ENCODE measurements at places on chromosomes 16 and 17.

DNA sequence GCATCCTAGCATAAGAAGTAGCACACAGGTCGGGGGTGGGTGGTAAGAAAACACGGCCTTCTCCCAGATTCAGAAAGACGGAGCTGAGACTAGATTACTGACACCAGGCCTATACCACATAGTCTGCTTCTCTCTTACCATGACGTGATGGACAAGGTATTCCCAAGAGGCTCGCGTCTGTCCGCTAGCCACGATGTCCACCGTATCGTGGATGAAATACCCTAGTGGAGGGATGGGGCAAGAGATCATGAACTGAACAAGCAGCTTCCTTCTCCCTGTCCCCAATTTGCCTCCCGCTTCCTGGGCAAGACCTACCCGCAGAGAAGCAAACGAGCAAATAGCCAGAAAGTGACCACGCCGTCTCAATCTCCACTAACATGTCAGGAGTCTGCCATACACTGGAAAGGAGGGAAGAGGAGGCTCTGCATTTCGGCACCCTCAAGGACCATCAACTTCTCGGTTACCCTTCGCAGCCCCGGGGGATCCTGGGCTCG is 820 bp downstream of the TLCD1 start:
- DNase-seq, result peak; percentile 79

GRCh38 chr16:67663877-67664222 is 2.7 kb downstream of the ENKD1 start:
- no peak for DNase-seq

- no peak for DNase-seq
Measured at GRCh38 chr16:85913688-85914422, 14.9 kb downstream of the IRF8 start.

DNA sequence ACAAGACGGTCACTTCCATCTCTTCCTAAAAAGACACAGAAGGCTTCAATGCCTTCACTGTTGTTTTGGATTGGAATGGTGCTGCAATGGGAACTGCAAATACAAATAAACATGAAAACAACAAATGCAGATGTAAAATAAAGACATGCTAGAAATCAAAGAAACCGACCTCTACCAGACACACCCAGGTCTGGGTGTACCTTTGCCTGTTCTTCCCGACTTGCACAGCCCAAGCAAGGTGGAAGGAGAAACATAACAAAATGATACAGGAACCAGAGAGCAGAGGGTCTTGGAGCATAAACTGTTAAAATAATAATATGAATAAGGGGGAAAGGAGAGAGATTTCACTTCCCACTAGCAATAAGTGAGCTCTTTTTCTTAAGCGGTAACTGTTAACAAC is 17.3 kb downstream of the RFFL start:
- no peak for DNase-seq

DNA sequence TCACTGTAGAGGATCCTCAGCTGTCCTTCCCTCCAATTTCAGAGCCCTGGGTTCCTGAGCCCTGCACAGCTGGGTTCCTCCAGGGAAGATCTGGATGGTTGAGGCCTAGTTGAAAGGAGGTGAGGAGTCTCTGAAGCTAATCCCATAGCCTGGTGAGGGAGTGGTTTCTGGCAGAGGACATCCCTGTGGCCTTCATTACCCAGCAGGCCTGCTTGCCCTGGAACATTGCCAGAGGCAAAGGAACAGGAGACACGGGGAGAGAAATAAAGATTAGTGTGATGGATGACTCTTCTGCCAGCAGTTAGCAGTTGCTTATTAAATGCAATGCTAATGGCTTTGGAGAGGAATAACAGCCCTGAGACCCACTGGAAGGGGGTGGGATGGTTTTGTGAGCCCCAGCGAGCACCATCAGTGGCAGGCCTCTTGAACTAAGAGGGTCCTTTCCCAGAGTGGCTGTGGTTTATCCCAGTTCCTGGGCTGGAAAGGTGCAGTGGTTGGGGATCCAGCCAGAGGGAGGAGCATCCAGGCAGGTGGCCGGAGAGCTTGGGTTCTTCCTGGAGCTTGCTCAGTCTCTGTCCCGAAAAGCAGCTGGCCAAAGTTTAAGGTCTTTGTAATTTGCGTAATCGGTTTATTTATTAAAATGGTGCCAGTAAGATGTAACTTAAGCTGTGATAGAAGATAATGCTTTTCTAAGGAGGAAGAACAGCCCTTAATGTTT is 209.7 kb downstream of the CCDC182 start:
- DNase-seq, result peak; percentile 52

GRCh38 chr16:6698548-6698947 is 634.1 kb upstream of the RBFOX1 start:
- DNase-seq, result no peak

DNA sequence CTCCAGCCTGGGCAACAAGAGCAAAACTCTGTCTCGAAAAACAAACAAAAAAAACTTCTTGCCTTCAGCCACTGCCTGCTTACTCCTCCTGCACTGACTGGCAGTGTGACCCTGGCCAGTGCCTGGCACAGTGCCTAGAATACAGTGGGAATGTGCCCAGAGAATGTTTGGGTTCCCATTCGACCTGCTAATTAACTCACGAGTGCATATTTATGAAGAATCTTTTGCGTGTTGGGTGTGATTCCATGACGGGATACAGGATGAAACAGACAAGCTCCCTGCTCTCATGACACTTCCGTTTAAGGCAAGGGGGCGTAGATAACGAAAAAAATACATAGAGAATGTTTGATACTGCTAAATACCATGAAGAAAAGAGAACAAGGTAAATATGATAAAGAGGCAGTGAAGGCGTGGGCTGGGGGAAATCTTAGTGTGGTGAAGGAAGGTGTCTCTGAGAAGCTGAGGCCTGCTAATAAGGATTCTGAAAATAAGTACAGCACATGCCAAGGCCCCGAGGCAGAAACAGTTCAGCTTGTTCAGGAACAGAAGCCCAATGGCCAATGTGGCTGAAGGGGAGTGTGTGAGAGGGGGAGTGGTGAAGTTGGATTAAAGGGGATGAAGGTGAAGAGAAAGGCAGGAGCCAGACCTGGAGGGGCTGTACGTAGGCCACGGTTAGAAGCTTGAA is 4.3 kb downstream of the ABI3 start:
- DNase-seq, result no peak

- no peak for DNase-seq
Measured at GRCh38 chr17:80842456-80843013, 149.1 kb upstream of the CHMP6 start.

All from SW480 (cell line).